K562 (cell line): ENCODE measurements at places on chromosomes 11 and 22. TPM values are rescaled to one million over a fixed set of nuclear protein-coding genes. Genes with fewer than 3 reads are reported as not detected.

GRM5 gene
- total RNA-seq = not detected in 2 replicates

DNA sequence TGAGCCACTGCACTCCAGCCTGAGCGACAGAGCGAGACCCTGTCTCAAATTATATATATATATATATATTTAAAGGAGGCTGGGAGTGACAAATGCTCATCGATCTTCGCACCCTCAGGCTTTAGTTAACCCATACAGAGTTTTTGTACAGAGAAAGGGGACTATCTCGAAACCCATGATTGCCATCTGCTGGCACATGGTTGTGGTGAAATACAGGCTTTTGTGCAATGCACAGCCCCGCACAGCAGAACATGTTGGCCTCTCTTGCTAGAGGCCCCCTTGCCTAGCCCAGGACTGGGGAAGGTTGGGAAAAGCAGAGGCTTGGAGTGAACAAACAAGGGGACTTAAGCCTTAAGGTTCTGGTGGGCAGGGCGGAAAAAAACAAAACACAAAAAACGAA is 3.6 kb downstream of the MYBPC3 start:
- DNase-seq = peak; percentile 44

- DNase-seq = no peak
Observed at GRCh38 chr11:60129853-60130252, 41.4 kb downstream of the MS4A2 start.

GRCh38 chr11:86987679-86988078 is 32.5 kb upstream of the FZD4 start:
- DNase-seq = no peak

- no peak for DNase-seq
Observed at GRCh38 chr11:12102588-12103410, 7.6 kb upstream of the MICAL2 start.
